ENCODE measurements at places on chromosomes 3 and 15.

- no peak for DNase-seq
Observed at GRCh38 chr3:13465236-13465873, 14.8 kb upstream of the HDAC11 start.

- DNase-seq: no peak
Observed at GRCh38 chr3:172170841-172171240, 131.5 kb downstream of the FNDC3B start.

- DNase-seq: no peak
Observed at GRCh38 chr3:127634653-127635052, 5.7 kb downstream of the PODXL2 start.

GRCh38 chr3:60048447-60048848, 998.6 kb upstream of the CFAP20DC start:
- DNase-seq: no peak

DNA sequence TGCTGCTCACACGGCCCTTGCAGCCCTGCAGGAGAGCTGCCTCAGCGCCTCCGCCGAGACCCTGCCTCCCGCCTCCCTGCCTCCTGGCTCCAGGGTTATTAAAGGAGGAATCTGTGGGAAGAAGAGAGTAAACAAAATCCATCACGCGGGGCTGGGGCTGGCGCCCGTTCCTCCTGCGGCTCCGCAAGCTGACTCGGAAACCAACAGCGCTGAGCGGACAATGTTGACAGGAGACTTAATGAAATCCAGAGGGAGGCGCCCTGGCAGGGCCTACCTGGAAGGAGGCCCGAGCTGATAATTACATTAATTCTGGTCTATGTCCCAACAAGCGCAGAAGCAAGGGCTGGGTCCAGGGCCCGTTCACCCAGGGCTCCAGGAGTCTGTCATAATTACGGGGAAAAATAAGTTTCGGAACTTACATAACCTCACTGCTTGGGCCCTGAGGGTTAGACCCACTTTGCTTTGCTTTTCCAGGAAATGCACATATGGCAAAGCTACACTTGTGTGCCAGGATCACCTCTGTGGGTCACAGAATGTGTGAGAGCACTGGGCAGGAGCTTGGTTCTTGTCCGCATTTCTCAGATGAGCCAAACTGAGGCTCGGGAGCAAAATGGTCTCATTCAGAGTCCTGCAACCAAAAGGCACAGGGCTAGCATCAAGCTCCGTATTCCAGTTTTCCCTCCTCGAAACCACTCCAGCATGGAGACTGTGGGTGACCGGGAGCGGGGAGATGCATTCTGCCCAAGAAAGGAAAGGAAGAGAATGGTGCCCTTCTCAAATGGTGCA, 43.8 kb upstream of the SLC6A6 start:
- DNase-seq: no peak

DNA sequence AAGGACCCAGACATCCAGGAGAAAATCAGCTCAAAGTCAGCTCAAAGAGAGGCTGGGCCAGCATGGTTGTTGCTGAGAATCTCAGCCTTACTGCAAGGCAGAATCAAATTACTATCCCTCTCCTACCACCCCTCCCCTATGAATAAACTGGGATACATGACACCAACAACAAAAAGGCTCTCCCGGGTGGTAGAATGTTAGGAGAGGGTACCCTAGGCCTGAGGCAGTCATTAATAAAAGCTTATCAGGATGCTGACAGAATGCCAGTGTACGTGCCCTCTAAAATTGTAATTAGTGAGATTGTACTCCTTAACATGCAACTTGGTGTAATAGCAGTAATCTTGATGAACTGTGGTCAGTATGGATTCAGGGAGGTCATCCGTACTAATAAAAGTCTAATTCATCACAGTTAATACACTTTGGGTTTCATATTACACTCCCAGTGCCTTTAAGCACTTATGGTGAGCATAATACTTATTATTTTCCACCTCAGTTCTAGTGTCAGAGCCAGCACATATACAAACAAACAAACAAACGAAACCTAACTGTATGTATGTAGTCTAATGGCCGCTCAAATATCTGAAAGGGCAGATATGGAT, 76.5 kb downstream of the B3GALNT1 start:
- no peak for DNase-seq

- DNase-seq: no peak
Observed at GRCh38 chr3:37262816-37263393, 88.5 kb upstream of the LRRFIP2 start.

GRCh38 chr3:71693641-71694040, 31.6 kb downstream of the EIF4E3 start:
- no peak for DNase-seq

DNA sequence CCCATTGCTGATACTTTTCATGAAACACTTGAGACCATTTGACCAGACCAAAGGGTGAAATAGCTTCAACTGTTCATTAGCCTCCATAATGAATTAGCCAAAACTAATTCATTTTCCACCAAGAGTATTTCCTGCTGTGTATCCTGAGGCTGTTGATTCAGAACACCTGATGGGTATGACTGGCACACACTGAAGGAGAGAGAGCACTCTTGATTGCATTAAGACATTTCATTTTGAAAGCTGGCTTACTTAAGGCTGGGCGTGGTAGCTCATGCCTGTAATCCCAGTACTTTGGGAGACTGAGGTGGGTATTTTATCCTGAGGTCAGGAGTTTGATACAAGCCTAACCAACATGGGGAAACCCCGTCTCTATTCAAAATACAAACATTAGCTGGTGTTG, 175.6 kb downstream of the AGBL1 start:
- DNase-seq: no peak

GRCh38 chr3:134038071-134038491, 8.4 kb upstream of the SLCO2A1 start:
- no peak for DNase-seq

GRCh38 chr3:123571264-123571972, 13.4 kb downstream of the HACD2 start:
- DNase-seq: no peak

- no peak for DNase-seq
Observed at GRCh38 chr3:72120806-72121778, 336.1 kb upstream of the PROK2 start.

DNA sequence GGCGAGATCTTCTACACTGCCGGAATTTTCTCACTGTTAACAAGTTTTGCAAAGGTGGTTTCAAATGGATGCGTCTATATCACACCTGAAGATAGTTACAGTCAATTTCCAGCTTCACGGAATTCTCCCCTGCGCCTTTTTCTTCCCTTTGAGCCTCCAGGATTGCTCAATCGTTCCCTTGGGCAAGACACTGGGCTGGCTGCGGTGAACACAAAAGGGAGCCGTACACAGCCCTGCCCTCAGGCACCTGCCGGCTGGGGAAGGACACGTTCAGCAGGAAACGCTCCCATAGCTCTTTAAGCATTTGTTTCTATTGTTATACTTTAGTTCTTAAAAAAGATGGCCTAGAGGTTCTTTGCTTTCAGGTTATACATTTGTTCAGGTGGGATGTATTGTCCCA, 85.7 kb downstream of the C3orf70 start:
- no peak for DNase-seq

DNA sequence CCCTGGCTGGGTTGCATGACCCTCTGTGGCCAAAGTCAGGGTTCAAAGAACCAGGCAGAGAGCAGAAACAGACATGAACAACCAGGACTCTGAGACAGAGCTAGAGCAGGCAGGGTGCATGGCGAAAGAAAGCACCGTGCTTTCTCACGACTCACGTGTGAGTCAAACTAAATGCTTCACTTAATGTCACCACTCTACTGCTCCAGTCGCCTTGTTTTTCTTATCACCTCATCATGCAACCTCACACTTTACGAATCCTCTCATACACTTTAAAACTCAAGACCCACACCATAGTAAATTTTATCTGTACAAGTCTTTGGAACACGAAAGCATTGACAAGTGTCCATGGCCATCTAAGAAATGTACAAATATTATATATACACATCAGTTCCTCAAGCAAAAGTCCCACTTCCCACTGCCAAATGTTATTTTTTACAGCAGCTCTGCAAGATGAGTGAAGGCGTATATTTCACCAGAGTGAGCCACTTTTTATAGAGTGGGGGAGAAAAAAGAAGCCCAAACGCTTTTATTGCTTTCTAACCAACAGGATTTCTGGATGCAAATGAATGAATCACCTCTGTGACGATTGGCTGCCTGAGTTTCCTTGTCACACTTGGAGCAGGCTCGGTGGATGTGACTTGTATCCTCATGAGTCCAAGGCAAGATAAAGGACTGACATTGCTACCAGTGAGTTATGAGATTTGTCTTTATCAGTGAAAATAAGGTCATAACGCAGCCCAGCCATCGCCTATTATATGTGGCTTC, 16.0 kb upstream of the MEGF11 start:
- DNase-seq: no peak

- DNase-seq: no peak
Observed at GRCh38 chr15:67002368-67002767, 63.0 kb upstream of the SMAD3 start.

- DNase-seq: no peak
Observed at GRCh38 chr15:46251903-46252302, 617.1 kb downstream of the SQOR start.

- DNase-seq: no peak
Observed at GRCh38 chr15:81069909-81070308, 64.2 kb upstream of the CFAP161 start.

DNA sequence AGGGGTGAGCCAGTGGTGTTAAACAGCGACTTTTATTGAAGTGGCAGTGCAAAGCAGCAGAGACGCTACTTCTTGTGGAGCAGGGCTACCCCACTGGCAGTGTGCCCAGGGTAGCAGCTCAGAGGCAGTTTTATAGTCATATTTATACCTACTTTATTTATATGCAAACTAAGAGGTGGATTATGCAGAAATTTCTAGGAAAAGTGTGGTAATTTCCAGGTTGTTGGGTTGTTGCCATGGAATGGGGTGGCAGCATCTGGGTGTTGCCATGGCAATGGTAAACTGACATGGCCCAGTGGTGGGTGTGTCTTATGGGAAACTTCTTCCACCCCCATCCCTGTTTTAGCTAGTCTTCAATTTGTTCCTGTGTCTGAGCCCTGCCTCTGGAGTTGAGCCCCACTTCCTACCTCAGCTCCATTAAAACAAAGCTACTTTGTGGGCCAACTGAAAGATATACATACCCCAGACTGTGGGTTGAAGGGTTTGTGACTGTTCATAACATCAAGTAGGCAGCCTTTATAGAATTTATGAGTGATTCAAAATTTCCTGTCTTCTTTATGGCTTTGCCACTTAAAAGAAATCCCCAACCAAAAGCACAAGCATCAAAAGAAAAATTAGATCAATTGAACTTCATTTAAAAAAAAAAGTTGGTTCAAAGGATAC, 60.3 kb downstream of the EBLN2 start:
- no peak for DNase-seq

DNA sequence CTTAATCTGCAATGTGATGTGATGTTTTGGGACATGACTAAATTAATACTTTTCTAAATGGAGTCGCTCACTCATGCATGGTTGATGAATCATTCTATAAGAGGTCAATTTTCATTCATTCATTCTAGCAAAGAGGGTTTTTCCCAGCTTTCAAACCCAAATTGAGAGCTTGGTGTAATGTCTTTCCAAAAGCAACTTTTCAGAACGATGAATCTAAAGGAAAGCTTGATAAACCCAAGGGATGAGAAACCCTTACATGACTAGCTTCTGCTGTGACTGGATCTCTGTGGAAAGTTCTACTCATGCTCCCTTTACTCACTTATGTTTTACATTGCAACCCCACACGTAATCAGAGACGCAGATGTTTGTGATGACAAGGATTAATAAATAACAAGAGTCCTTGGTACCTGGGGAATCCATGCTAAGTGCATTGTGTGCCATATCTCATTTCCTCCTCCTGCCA, 47.7 kb downstream of the PDZRN3 start:
- no peak for DNase-seq

DNA sequence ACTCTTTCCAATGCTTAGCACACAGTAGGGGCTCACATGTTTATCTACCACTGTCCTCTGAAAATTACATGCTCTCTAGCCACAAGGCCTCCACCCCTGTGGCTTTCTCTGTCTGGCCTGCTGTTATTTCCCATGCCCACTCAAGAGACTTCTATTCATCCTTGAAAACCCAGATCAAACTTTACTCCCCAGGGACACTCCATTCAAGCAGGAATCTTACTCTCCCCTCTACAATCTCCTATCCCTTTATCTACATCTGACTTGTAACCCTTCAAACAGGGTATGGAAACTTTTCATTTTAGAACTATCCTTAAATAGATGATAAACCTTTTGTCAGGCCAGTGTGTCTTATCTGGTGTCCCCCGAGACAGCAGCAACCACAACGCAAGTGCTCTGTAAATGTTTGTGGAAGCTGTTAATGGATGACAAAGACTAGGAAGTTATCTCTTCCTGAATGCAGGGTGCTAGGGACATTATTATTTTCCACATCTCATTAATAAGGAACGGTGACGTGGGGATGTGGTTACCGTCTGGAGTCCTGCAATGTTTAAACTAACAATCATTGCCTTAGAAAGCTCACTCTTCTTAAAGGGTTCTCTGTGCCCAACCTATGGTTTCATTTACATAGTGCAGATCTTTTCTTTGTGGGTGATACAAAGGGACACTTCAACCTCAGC, 322.3 kb downstream of the ARRDC4 start:
- DNase-seq: no peak

GRCh38 chr3:146539315-146539714, 5.1 kb downstream of the PLSCR1 start:
- DNase-seq: no peak
